ENCODE measurements at places on chromosomes 5 and 9.

GRCh38 chr5:100852988-100853449, 50.1 kb downstream of the ST8SIA4 start:
- no peak for DNase-seq

DNA sequence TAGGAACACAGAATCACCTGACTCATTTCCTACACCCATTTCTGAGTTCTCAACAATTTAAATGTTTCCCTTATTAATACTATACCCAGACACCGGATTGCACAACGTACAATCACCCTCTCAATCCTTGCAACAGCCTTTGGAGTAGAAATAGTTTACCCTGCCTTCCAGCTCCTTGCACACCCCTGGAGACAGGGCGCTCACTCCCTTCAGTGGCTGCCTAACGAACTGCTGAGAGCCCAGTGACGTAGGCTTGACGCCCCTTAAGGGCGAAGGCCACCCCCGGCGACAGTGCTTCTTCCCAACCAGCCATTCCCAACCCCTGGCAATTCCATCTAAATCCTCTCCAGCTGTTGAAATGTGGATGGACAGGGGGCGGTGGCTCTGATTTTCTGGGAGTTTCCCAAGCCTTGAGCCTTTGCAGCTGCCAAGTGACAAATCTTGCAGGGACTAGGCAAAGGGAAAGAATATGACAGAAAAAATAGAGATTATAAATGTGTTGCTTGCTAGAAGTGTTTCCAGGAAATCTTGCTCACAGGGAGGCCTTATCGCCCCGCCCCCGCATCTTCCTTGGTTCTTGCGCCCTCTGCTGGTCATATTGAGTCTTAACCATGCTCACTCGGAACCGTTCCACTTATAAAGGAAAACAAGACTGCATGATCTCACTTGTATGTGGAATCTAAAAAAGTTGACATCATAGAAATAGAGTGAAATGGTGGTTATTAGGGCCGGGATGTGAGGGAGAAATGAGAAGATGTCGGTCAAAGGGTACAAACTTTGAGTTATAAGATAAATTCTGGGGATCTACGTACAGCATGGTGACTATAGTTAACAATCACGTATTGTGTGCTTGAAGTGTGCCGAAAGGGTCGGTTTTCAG, 7.6 kb upstream of the BARX1 start:
- peak; percentile 86 for DNase-seq

- peak; percentile 21 for DNase-seq
These were observed 201.2 kb downstream of the ADAMTS12 start for GRCh38 chr5:33690374-33691135.

DNA sequence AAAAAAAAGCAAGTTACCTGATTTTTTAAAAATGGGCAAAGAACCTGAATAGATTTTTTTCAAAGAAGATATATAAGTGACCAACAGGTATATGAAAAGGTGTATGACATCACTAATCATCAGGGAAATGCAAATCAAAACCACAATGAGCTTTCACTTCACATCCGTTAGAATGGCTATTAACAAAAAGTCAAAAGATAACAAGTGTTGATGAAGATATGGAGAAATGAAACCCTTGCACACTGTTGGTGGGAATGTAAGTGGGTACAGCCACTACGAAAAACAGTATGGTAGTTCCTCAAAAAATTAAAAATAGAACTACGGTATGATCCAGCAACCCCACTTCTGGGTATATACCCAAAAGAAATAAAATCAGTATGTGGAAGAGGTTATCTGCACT, 134.8 kb downstream of the UGCG start:
- DNase-seq = no peak

DNA sequence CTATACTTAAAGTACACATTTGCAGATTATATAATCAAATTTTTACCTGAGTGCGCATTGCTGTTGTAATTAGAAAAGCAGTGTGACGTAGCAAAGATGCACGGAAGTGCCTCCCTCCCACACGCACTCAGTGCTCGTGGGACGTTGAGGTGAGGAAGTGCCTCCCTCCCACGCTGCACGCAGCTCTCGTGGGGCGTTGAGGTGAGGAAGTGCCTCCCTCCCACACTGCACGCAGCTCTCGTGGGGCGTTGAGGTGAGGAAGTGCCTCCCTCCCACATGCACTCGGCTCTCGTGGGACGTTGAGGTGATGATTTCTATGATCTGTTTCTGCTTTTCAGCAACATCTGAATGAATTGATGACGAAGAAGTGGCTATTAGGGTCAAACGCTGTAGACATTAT, 21.0 kb downstream of the EXOC3 start:
- DNase-seq = no peak

- peak; percentile 51 for DNase-seq
These were observed 310.7 kb downstream of the HCN1 start for GRCh38 chr5:45385321-45386058.

DNA sequence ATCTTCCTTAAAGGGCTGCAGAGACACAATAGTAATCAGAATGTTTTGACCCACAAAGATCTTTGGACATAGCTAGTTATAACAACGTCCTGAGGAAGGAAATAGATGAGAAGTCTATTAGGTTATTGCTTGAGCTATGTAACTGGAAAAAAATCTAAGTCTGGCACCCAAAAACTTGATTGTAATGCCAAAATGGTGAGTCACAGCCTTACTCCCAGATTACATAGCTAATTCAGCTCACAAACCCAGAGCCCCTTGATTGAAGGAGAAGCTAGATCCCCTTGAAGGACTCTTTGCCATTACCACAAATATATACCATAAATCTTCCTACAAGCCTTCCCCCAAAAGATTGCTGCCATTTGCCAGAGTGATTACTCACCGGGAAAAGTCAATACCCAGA, 341.8 kb upstream of the KIF2A start:
- peak; percentile 2 for DNase-seq

DNA sequence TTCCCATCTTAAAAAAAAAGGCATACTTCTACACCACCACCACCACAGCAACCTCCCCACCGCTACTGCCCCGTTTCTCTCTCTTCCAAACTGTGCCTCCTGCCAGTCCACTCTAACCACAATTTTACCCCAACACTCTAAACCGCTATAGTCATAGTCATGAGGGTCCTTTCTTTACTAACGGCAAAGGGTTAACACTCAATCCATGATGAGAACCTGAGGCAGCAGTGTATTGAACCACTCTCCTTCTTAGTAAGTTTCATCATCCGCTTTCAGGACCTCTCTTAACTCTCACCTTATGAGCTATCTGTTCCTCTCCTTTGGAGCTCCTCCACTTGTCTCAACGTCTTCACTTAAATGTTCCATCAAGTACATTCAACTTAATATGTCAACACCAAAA, 34.0 kb downstream of the IDNK start:
- DNase-seq = no peak

DNA sequence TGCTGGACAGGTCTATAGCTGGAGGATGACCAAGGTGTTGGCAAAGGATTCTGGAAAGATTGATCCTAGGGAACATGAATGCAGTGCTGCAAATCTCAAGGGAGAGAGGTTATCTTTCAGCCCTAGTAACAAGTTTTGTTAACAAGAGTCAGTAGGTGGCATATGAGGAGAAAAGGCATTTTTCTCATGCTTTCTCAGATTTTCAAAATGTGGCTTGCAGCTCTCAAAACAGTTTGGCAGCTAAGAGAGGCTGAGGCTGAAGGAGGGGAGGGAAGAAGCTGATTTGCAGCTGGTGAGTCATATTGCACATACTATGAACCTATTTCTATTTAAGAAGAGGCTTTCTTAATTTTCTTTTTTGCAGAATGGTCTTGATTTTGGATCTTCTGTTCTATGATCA, 64.3 kb upstream of the PCA3 start:
- DNase-seq = no peak

DNA sequence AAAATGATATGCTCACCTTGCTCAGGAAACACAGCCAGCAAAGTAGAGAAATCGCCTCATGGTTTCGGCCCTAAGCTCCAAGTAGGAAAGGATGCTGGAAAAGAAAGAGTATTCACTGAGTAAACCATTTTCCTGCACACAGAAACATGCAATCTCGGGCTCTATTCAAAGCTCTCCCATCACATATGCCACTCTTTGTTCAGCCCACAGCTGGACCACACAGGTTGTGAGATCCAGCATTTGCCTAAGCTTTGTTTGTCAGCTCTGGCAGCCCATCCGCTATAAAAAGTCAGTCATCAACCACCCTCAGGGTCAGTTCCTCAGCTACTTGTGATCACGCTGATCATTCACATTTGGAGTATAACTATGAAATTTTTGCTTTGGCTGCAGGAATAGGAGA, 96.5 kb upstream of the SMARCA2 start:
- no peak for DNase-seq

- no peak for DNase-seq
These were observed 15.8 kb upstream of the CAPSL start for GRCh38 chr5:35954175-35954574.

DNA sequence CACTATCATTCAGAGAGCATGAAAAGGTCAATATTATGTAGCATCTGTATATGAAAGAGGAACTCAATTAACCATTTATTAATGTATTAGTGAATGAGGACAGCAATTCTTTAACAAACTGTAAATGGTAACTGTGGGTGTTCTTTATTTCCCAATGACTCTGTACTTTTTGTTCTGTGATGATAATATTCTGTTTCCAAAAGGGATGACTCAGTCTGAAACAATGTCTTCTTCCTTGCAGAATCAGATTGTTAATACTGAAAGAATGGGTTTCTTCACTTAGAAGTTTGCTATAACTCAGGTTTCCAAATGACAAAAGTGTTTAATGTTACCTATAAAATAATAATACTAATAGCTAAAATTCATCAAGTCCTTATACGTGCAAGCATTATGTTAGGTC, 1518.7 kb upstream of the WWC1 start:
- no peak for DNase-seq

DNA sequence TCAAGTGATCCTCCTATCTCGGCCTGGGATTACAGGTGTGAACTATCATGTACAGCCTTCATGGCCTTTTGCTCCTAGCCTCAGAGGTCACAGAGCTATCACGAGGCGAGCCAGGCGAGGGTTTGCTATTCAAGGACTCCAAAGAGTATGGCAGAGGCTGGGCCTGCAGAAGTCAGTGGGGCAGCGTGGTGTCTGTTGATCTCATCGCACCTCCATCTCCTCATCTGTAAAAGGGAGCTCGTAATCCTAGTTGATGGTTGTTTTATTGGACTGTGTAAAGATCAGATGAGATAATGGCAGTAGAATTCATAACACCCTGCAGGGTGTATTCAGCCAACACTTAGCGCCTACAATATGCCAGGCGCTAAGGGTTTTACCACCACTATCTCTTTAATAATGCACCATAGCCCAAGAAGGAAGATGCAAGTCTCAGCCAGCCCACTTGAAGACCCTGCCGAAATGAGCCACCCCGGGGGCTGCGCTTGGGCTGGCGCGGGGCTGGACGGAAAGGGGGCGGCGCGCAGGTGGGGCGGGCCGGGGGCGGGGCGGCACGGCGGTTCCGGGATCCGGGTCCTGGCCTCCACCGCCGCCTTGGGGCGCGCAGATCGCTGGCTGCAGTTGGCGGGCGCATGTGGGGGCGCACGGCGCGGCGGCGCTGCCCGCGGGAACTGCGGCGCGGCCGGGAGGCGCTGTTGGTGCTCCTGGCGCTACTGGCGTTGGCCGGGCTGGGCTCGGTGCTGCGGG, at the start of gene GALNT12:
TSS of gene GALNT12 (plus strand) at position 601 of the 744 bp plus-strand sequence. CDS start at position 630, 29 bp downstream.
- peak; percentile 78 for DNase-seq

DNA sequence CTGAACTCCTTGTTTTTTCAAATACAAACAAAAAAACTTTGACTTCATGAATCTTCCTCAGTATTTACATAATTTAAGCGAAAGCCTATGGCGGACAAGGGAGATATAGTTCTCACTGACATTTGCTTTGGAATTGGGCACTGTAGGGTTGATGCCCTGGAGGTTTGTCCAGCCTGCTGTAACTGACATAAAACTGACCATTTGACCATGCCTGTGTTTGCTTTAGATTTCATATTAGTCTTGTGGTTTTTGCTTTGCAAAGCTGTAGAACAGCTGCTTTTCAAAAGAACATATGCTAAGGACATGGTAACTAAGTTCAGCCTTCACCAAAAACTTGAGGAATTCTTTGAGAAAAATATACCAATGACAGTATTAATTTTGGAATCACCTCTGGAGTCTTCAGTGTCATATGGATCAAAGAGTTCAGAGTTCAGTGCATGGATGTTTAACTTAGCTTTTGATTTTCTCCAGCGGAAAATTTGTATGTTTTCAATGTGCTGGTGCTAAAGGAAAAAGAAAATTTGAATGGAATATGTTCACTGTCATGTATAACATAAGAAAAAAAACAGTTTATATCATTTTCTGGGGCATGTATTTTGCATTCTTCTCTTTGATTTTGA, 1013.1 kb downstream of the NR2F1-AS1 start:
- no peak for DNase-seq

- DNase-seq = no peak
These were observed 347.0 kb upstream of the ADAMTSL1 start for GRCh38 chr9:18126831-18127498.

- no peak for DNase-seq
These were observed 274.4 kb downstream of the HINT1 start for GRCh38 chr5:130890610-130891009.

DNA sequence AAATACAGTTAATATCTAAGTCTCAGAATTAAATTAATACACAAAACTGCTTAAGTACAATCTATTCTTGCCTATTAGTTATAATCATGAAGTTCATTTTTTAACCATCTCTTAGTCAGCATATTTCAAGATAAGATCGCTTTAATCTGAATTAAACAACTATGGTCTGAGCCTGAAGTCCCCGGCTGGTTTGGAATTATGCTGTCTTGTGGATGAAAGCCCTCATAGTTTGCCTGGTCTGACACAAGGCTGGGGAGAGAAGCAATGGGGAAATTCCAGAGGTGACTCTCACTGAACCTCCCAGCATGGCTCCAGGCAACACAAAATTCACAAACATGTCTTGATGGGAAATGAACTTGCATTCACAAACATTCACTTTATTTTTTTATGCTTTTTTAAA, 28.0 kb upstream of the GRAMD2B start:
- DNase-seq = no peak

DNA sequence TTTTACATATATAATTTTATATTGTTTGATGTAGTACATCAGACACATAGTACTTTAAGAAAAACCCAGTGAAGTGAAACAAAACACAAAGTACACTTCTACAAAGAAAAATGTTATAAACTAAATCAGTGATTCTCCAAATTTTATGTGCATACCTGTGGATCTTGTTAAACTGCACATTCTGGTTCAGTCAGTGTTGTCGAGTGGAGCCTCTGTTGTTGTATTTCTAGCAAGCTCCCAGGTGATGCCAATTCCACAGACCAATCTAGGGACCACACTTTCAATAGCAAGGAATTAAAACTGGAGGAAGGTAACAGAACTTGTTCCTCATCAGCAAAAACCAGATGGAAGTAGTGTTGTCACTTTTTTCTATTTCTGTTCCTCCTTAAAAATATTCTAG, 183.8 kb upstream of the CD180 start:
- no peak for DNase-seq

- no peak for DNase-seq
These were observed 399.0 kb upstream of the MEF2C start for GRCh38 chr5:89281766-89282553.

GRCh38 chr5:84430863-84431663, 46.4 kb upstream of the EDIL3 start:
- DNase-seq = no peak

GRCh38 chr5:23629396-23629795, 122.0 kb downstream of the PRDM9 start:
- DNase-seq = no peak

All from RKO (cell line).